ENCODE measurements at places on chromosomes 3 and 15.

GRCh38 chr3:192091831-192092230 lies 630.9 kb downstream of the PYDC2 start:
- DNase-seq = no peak

GRCh38 chr3:42545284-42545900 lies 36.4 kb downstream of the SEC22C start:
- DNase-seq = no peak

GRCh38 chr3:173732237-173732636 lies 334.7 kb downstream of the NLGN1 start:
- DNase-seq = no peak

GRCh38 chr3:195885036-195885891 lies 23.1 kb downstream of the TNK2 start:
- no peak for DNase-seq

DNA sequence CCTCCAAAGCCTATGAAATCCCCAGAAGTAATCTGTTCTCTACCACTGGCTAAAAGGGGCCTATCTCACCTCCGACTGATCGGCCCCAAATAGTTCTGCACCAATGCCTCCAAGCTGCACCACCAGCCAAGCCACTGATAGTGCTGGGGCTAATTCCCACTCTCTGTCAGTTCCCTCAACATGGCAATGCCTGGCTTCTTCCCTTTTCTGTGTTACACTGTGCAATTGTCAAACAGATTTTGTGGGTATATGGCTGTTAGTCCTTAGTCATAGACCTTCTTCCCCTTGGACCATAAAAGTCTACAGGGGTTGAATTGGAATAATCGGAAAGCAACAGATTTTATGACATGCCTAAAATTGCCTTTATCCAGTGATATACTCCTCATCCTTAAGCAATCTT lies 9.3 kb upstream of the UBE2E2 start:
- no peak for DNase-seq

- DNase-seq = no peak
Measured at GRCh38 chr3:73026111-73026759, 29.6 kb downstream of the PPP4R2 start.

DNA sequence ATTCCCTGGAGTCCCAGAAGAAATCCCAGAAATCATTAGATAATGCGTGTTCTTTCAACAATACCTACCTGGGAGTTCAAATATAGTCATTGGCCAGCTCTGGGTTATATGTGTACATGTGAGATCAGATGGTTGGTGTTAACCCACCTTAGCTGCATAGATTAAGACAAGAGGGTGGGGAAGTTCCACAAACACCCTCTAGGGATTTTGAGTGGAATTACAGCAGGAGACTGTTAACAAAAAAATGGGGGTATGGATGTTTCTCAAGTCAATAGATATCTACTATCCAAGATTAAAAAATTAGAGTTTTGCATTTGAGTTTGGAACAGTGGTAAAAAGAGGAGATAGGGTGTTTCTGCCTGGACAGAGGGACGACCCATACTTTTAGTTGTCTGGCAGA lies 282.5 kb upstream of the CNTN3 start:
- DNase-seq = no peak

DNA sequence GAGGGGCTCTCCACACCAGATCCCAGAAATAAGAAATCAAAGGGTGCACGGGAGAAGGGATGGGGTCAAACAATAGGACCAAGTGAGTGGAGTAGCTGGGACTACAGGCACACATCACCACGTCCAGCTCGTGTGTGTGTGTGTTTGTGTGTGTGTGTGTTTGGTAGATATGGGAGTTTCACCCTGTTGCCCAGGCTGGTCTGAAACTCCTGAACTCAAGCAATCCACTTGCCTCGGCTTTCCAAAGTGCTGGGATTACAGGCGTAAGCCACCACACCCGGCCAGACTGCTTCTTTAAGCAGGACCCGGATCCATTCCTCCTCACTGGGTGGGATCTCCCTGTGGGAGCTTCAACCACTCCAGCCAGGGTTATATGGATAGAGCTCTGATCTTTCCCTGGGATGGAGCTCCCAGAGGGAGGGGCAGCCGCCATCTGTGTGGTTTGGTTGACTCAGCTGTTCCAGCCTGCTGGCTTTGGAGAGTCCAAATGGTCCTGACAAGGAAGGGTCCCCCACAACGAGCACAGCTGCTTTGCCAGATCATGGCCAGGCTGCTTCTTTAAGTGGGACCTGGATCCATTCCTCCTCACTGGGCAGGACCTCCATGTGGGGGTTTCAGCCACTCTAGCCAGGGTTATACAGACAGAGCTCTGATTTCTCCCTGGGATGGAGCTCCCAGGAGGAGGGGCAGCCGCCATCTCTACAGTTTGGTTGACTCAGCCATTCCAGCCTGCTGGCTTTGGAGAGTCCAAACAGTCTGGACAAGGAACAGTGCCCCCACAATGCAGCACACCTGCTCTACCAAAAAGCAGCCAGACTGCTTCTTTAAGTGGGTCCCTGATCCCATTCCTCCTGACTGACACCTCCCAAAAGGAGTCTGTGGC lies 9.1 kb upstream of the AVEN start:
- no peak for DNase-seq

GRCh38 chr3:1963896-1964295 lies 134.8 kb upstream of the CNTN4 start:
- no peak for DNase-seq

- no peak for DNase-seq
Measured at GRCh38 chr3:124760601-124761000, 30.3 kb downstream of the UMPS start.

DNA sequence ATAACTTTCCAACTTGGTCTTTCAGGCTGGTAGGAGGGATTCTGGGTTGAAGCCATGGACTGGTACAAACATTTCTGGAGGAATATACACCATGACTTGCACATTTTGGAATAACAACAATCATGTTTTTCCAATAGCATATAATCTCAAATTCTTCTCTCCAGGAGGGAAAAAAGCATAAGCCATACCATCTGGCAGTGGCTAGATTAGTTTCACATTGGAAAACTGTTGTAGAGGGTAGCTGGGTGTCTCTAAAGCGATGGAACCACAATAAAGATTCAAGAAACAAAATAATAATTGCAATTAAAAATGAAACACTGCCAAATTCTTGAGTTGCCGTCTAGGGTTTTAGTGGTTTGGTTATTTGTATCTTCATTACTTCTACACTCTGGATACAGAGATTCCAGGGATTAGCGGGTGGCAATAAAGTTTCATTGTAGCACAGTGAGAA lies 278.5 kb upstream of the RASGRP1 start:
- no peak for DNase-seq

DNA sequence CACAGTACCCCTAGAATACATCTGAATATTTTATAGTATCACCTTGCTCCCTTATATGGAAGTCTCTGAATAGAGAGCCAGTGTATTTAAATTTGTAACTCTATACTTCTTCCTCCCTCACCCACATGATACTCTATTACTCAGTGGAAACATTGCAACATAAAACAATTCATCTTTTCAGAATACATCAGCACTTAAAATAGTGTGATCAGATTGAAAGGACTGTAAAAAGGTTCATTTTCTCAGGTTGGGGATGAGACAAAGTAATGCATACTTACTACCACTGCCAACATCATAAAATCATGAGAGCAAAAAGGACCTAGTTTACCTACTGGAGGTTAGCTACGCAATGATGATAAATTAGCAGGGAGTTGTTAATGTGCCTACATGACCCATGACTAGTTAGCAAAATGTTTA lies 13.8 kb upstream of the THRB start:
- peak; percentile 12 for DNase-seq

GRCh38 chr3:143271136-143271535 lies 151.6 kb downstream of the CHST2 start:
- no peak for DNase-seq

DNA sequence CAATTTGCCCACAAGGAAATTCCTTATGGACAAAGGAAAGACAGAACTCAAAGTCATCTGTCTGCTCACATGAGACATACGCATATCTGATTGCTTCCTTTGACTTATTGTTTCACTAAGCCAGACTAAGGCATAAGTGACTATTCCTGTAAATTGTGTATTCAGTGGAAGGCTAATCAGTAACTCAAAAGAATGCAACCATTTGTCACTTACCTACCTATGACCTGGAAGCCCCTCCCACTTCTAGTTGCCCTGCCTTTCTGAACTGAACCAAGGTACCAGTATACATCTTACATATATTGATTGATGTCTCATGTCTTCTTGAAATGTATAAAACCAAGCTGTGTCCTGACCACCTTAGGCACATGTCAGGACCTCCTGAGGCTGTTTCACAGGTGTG lies 53.5 kb upstream of the PROK2 start:
- DNase-seq = no peak

DNA sequence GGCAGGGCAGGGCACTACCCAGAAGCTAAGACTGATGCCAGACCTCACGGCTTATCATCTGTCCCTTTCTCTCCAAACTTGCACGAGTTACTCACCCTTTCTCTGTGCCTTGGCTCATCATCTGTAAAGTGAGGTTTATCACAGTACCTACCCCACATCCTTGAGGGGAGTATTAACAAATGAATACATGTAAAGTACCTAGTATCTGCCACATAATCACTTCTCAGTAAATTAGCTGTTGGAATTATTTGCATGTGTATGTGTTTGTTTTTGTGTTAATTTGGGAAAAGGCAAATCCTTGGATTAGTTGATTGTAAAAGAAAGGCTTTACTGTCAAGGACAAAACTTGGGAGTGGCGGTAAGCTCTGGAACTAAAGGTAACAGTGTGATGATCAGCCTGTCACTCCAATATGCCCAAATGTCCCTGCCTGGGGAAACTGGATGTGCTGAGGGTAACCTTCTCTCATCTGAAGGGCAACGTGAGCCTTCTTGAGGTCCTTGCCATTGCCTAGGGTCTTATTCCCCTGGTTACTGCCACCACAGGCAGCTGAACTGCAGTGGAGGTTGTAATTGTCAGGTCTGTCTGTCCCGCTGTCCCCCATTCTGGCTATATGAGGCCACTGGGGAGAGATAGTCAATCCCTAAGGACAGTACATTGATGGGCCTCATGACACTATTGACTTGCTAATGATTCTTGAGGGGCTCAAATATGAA lies 269.4 kb downstream of the CLSTN2 start:
- DNase-seq = no peak

DNA sequence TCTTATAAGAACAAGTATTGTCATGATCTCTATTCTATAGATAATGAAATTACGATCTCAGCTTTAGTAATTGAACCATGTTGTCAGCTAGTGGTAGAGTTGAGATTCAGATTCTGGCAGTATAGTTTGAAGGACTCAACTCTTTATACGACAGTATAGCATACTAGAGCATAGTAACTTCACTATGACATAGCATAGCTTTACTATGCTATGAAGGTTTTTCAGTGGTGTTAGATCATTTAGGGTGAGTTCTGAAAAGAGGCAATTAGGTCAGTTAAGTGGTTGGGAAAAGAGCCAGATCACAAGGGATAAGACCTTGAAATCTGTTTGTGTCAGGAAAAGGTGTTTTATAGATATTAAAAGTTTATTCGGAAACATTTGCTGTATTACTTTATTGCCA lies 8.1 kb downstream of the STX19 start:
- DNase-seq = no peak

- DNase-seq = no peak
Measured at GRCh38 chr3:31252216-31253185, 280.2 kb upstream of the STT3B start.

- no peak for DNase-seq
Measured at GRCh38 chr3:11611341-11611799, 32.3 kb downstream of the VGLL4 start.

DNA sequence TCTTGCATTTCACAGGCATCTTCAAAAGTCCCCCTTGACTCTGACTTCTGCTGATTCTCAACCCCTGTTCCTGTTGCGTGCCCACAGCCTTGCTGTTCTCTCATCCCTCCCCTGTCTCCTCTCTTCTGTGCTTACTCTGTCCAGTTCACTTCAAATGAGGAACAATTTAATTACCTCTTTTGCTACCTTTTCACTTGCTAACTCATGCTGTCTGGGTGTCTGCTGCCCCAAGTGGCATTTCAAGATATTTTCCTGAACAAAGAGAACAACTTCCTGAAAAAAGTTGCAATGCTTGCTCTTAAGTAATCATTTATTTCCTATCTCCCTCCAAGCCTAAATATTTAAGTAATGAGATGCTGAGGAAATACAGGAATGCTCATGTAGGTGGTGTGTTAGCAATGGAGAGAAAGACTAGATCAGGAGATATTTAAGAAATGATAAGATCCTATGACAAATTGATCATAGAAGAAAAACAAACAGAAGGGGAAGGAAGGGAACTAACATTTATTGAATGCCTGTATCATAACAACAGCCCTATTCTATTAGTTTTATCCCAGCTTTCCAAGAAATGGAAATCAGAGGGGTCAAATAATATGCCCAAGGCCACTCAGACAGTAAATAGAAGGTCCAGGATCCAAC lies 42.2 kb downstream of the SV2B start:
- no peak for DNase-seq

DNA sequence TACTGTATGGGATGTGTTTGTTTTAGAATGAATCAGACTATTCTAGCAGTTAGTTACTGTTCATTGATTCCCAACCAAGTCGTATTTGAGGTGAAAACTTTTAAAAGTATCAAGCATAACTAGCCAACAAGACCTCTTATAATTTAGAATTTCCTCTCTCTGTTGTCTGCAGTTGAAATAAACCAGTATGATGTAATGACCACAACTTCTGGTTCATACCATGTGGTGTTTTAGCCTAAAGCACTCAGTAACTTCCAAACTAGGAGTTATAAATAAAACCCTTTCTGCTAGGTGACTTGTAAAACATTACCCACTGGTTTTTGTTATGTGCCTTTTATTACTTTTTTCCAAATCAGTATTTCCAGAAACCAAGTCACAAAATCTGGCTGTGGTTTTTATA lies 19.8 kb upstream of the P2RY12 start:
- DNase-seq = no peak

DNA sequence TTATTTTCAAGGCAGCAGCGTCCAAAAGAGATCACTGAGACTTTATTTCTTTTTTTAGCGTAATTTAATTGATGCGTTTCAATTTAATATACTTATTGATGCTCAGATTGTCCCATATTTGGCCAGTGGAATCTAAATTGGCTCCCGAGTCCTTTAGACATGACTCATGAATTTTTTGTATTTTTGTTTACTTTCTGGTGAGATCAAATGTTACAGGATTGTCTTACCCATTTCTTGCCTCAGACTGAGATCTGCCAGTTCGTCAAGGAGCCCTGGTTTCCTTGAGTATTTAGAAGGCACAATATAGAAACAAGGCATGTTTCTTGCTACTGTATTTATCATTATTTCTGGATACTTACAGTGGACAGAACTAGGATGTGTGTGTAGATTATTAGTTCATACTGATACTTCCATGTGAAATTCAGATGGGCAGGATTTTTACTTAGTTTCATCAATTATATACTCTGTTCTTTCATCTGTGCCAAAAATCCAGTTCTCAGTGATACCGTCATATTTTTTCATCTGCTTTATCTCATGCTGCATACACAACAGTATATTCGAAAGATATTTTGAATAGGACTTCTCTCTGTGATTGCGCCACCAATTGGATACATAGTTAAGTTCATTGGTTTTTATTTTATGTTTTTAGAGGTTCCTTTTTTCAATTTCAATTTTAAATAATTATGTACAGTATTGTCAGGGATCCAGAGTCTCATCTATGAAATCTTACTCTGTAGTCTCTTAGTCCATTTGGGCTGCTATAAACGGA lies 436.9 kb upstream of the C2CD4B start:
- no peak for DNase-seq

Data from DMS153 (cell line).